ENCODE measurements at places on chromosomes 2 and 18. TPM values are rescaled to one million over a fixed set of nuclear protein-coding genes. Genes with fewer than 3 reads are reported as not detected.

GRCh38 chr18:75023473-75023872, 185.5 kb downstream of the PTGR3 start:
- no peak overlapping the region for H3K4me3 ChIP-seq
- H3K4me1 ChIP-seq = peaks cover 2% of the 10 kb centered on the region
- no peaks in the 10 kb centered on the region for H3K27me3 ChIP-seq
- no peak overlapping the region for H3K27ac ChIP-seq

- H3K4me1 ChIP-seq = peaks cover 2% of the 10 kb centered on the region
- DNase-seq = no peak
- no peak within 1 kb of the TSS for H3K27ac ChIP-seq
- H3K4me3 ChIP-seq = no peak within 1 kb of the TSS
Observed at GRCh38 chr18:54958704-54959625, at the start of gene CCDC68. TSS of gene CCDC68 (minus strand) at chr18:54959461. CDS start at chr18:54942791, 16,670 bp downstream.

- DNase-seq = no peak
- peaks cover 9% of the 10 kb centered on the region for H3K27me3 ChIP-seq
Observed at GRCh38 chr2:137888845-137889244, 75.4 kb upstream of the HNMT start.

The CRYBA2 gene
- not detected for total RNA-seq

DNA sequence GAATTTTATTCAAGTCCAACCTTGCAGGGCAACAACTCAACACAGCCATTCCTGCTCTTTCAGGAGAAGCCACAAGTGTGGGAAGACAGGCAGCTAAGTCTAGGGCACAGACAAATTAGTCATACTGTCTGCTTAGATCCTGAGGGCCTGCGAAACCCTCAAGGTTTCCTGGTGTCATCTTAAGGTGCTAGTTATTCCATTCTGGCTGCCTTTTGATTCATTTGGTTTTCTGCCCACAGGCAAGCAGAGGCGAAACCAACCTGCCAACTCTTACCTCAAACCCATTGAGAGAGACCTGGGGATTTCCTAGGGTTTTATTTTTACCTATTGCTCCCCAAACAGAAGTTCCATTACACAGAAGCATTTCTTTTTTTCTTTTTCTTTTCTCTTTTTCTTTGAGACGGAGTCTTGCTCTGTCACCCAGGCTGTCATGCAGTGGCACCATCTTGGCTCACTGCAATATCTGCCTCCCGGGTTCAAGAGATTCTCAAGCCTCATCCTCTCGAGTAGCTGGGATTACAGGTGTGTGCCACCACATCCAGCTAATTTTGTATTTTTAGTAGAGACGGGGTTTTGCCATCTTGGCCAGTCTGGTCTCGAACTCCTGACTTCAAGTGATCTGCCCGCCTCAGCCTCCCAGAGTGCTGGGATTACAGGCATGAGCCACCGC, 23.7 kb upstream of the SCYGR1 start:
- H3K4me1 ChIP-seq = peaks cover 30% of the 10 kb centered on the region
- no peak overlapping the region for H3K27ac ChIP-seq
- no peak for DNase-seq
- no peaks in the 10 kb centered on the region for H3K36me3 ChIP-seq
- peak overlapping the region; percentile 40 for H3K4me3 ChIP-seq

GRCh38 chr2:203682688-203683130, 23.7 kb upstream of the CD28 start:
- H3K4me1 ChIP-seq = peaks cover 13% of the 10 kb centered on the region
- no peaks in the 10 kb centered on the region for H3K27me3 ChIP-seq
- peaks cover 8% of the 10 kb centered on the region for H3K36me3 ChIP-seq
- DNase-seq = no peak
- no peak overlapping the region for H3K27ac ChIP-seq
- no peak overlapping the region for H3K4me3 ChIP-seq

The RAB27B gene
- total RNA-seq = 1.7 TPM

- no peak overlapping the region for H3K4me3 ChIP-seq
- no peak for DNase-seq
- peaks cover 15% of the 10 kb centered on the region for H3K27me3 ChIP-seq
- H3K4me1 ChIP-seq = no peaks in the 10 kb centered on the region
- no peak overlapping the region for H3K27ac ChIP-seq
Observed at GRCh38 chr2:105487142-105488069, 88.6 kb upstream of the FHL2 start.

GRCh38 chr2:225773148-225773547, 373.6 kb downstream of the NYAP2 start:
- H3K27ac ChIP-seq = no peak overlapping the region
- peaks cover 7% of the 10 kb centered on the region for H3K27me3 ChIP-seq
- H3K4me3 ChIP-seq = no peak overlapping the region
- H3K4me1 ChIP-seq = no peaks in the 10 kb centered on the region
- no peaks in the 10 kb centered on the region for H3K36me3 ChIP-seq

The C2orf80 gene
- not detected for total RNA-seq

The ACMSD gene
- total RNA-seq = not detected

- H3K4me3 ChIP-seq = no peak overlapping the region
- peaks cover 3% of the 10 kb centered on the region for H3K4me1 ChIP-seq
- no peak overlapping the region for H3K27ac ChIP-seq
- DNase-seq = no peak
Observed at GRCh38 chr2:146228466-146229058, 1616.3 kb upstream of the ACVR2A start.

The IL1RL1 gene
- not detected for total RNA-seq

The C2orf66 gene
- total RNA-seq = not detected

The LOXL3 gene
- 0.42 TPM for total RNA-seq

The PPP4R3B gene
- total RNA-seq = 78.1 TPM

GRCh38 chr2:12009323-12009905, 263.0 kb downstream of the LPIN1 start:
- H3K4me1 ChIP-seq = peaks cover 23% of the 10 kb centered on the region
- peaks cover 4% of the 10 kb centered on the region for H3K36me3 ChIP-seq
- no peak overlapping the region for H3K4me3 ChIP-seq
- no peak for DNase-seq

The TUBB8B gene
- not detected for total RNA-seq

The SLC9A2 gene
- not detected for total RNA-seq

DNA sequence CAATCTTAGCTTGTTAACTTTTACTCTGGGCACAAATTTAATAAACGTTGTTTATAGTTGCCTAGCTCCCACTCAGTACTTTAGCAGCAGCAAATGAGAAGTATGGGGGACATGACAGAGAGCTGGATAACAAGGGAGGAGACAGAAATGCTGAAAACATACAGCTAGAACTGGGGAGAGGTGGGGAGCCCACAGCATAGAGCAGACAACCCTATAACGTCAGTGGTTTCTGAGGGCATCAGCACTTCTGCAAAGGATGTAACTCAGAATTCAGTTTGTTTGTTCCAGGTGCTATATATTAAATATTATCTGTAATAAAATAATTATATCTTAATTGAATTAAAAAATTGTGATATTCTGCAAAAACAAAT, 1098.7 kb upstream of the FANCL start:
- H3K4me3 ChIP-seq = no peak overlapping the region
- no peak for DNase-seq
- no peaks in the 10 kb centered on the region for H3K27me3 ChIP-seq

The MDH1B gene
- 0.34 TPM for total RNA-seq

The C2orf72 gene
- 0.48 TPM for total RNA-seq

DNA sequence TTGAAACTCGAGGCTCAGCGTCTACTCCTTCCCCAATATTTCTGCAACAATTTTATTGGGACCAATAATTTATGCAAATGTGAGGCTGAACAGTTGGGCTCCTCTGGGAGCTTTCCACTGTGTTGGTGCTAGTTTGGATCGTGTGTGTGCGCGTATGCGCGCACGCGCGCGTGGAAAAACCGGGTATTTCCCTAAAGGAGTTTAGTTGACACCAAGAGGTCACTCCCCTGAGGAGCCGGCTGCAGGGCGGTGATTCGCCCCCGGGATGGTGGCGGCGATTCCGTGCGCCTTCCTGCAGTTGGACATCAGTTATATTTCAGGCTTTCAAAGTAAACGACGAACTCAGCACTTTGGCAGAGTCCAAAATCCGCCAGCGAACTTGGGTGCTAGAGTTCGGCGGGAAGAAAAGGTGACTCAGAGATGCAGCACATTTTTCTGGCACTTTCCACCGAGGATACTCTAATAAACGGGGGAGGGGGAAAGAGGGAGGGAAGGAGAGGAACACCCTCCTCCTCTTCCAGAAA, 186.5 kb upstream of the FANCL start:
- H3K4me1 ChIP-seq = peaks cover 2% of the 10 kb centered on the region
- peaks cover 1% of the 10 kb centered on the region for H3K36me3 ChIP-seq
- H3K27me3 ChIP-seq = peaks cover 61% of the 10 kb centered on the region
- H3K4me3 ChIP-seq = peak overlapping the region; percentile 78
- H3K27ac ChIP-seq = no peak overlapping the region

DNA sequence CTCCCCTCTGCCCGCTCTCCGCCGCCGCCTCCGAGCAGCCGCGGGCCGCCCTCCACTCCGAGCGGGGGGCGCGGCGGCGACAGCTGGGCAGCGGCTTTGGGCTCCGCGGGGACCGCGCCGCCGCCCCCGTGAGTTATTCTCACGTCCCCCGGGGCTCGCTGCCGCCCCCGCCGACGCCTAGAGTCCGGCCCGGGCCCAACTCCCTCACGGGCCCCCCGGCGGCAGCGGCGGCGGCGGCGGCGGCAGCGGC, 645 bp downstream of the MIB1 start:
- H3K36me3 ChIP-seq = peaks cover 7% of the 10 kb centered on the region
- peaks cover 10% of the 10 kb centered on the region for H3K27me3 ChIP-seq
- peaks cover 35% of the 10 kb centered on the region for H3K4me1 ChIP-seq
- H3K27ac ChIP-seq = no peak overlapping the region
- no peak for DNase-seq

- H3K4me3 ChIP-seq = no peak overlapping the region
- peaks cover 17% of the 10 kb centered on the region for H3K27me3 ChIP-seq
- no peak for DNase-seq
- peaks cover 1% of the 10 kb centered on the region for H3K36me3 ChIP-seq
Observed at GRCh38 chr2:12819103-12819475, 102.4 kb downstream of the TRIB2 start.

DNA sequence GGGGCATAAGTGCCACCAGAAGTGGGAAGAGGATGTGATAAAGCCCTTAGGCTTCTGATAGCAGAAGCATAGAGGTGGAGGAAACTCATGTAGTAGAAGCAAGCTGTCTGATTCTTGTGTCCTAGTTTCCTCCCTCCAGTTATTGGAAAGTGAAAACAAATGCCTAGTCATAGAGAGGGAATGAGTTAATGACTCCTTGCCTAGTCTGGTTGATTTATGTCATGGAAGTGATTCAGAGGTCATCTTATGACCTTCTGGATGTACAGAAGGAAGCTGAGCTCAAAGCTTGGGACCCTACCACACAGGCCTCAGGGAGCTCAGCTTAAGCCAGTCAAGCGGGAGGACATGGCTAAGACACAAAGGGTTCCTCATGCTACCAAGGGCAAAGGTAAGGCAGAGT, 232.2 kb downstream of the THSD7B start:
- H3K4me1 ChIP-seq = no peaks in the 10 kb centered on the region
- H3K27me3 ChIP-seq = no peaks in the 10 kb centered on the region
- no peaks in the 10 kb centered on the region for H3K36me3 ChIP-seq
- no peak overlapping the region for H3K4me3 ChIP-seq
- no peak for DNase-seq

- peaks cover 12% of the 10 kb centered on the region for H3K27me3 ChIP-seq
- H3K4me3 ChIP-seq = no peak overlapping the region
- H3K36me3 ChIP-seq = no peaks in the 10 kb centered on the region
- no peak overlapping the region for H3K27ac ChIP-seq
- H3K4me1 ChIP-seq = no peaks in the 10 kb centered on the region
Observed at GRCh38 chr2:30978044-30978443, 160.2 kb downstream of the GALNT14 start.

DNA sequence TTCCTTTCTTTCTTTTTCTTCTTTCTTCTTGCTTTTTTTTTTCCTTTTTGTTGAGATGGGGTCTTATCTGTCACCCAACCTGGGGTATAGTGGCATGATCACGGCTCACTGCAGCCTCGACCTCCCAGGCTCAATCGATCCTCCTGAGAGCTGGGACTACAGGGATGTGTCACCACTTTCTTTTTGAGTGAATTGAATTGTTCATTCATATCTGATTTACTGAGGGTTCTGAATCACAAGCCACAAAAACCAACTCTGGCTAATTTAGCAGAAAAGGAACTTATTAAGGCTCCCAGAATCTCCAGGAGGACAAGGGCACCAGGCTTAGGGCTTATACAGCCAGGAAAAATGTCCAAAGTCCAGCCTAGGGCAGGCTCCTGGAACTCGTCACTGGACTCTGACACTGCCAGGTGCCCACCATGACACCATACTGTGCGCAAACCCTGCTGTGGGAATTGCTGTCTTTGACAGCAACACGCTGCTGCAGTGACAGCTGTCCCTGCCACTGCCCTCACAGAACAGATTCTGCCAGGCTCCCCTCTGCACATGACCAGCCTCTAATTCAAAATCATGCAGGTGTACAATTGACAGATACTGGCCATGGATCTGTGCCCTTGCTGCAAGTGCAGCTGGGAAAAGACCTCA, 42.9 kb upstream of the EML6 start:
- no peaks in the 10 kb centered on the region for H3K36me3 ChIP-seq
- peak; percentile 51 for DNase-seq
- H3K4me1 ChIP-seq = peaks cover 33% of the 10 kb centered on the region
- H3K27ac ChIP-seq = peak overlapping the region; percentile 37
- peaks cover 30% of the 10 kb centered on the region for H3K27me3 ChIP-seq

The FBXO36 gene
- total RNA-seq = 1.1 TPM

The IL1R1 gene
- total RNA-seq = not detected

GRCh38 chr18:3607309-3608098, 157.5 kb downstream of the TGIF1 start:
- H3K27ac ChIP-seq = no peak overlapping the region
- no peak for DNase-seq
- peak overlapping the region; percentile 31 for H3K4me3 ChIP-seq
- H3K27me3 ChIP-seq = no peaks in the 10 kb centered on the region
- H3K36me3 ChIP-seq = peaks cover 9% of the 10 kb centered on the region

- H3K4me1 ChIP-seq = no peaks in the 10 kb centered on the region
- no peak overlapping the region for H3K27ac ChIP-seq
- no peaks in the 10 kb centered on the region for H3K27me3 ChIP-seq
- DNase-seq = no peak
- no peaks in the 10 kb centered on the region for H3K36me3 ChIP-seq
Observed at GRCh38 chr2:48205137-48205798, 299.0 kb upstream of the FBXO11 start.

The KLF11 gene
- 6.8 TPM for total RNA-seq

DNA sequence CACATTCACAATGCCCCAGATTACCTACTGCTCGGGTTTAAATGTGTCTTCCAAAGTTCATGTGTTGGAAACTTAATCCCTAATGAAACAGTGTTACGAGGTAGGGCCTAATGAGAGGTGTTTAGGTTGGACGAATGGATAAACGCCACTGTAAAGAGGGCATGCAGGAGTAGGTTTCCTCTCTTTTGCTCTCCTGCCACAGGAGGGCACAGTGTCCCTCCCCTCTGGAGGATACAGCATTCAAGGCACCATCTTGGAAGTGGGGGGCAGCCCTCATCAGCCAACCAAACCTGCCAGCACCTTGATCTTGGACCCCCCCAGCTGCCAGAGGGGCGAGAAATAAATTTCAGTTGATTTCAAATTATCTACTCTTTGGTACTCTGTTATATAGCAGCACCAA, 103.5 kb downstream of the TSHZ1 start:
- H3K36me3 ChIP-seq = no peaks in the 10 kb centered on the region
- H3K4me1 ChIP-seq = no peaks in the 10 kb centered on the region
- no peak overlapping the region for H3K27ac ChIP-seq

- H3K36me3 ChIP-seq = no peaks in the 10 kb centered on the region
- H3K4me1 ChIP-seq = no peaks in the 10 kb centered on the region
- H3K27me3 ChIP-seq = no peaks in the 10 kb centered on the region
- no peak for DNase-seq
- no peak overlapping the region for H3K27ac ChIP-seq
Observed at GRCh38 chr18:36406805-36407204, 109.3 kb downstream of the FHOD3 start.

- H3K4me1 ChIP-seq = peaks cover 4% of the 10 kb centered on the region
- no peaks in the 10 kb centered on the region for H3K36me3 ChIP-seq
- no peak for DNase-seq
- H3K4me3 ChIP-seq = no peak overlapping the region
Observed at GRCh38 chr18:35383136-35383535, 6.0 kb upstream of the ZNF396 start.
